ENCODE measurements at places on chromosomes 5 and 9.
A peak's percentile ranks its signal among the peaks of the same experiment; 100 is the strongest.

DNA sequence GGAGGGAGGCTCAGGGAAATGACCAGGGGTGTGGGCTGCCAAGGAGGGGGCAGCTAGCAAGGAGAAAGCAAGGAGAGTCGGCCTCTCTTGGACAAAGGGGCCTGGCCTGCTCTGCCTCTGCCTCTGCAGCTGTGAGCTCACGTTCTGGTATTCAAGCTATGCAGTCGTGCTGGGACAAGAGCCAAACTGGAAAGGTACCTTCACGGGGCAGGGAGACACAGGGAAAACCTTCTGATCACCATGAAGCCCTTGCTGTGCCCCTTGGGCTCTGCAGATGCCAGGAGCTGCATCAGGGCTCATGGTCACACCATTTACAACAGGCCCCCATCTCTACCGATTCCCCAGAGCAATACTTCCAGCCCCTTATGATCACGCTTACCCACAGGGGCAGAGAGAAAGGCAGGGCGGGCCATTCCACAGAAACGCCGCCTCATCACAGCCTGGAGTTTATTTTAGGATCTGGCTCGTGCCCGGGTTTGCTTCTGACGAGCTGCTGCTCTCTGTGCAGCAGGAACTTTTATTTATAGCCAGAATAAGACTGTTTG lies 63.2 kb downstream of the PRRT1B start:
- peak; percentile 90 for DNase-seq

- DNase-seq, result no peak
Observed at GRCh38 chr5:133681896-133682295, 69.6 kb upstream of the FSTL4 start.

DNA sequence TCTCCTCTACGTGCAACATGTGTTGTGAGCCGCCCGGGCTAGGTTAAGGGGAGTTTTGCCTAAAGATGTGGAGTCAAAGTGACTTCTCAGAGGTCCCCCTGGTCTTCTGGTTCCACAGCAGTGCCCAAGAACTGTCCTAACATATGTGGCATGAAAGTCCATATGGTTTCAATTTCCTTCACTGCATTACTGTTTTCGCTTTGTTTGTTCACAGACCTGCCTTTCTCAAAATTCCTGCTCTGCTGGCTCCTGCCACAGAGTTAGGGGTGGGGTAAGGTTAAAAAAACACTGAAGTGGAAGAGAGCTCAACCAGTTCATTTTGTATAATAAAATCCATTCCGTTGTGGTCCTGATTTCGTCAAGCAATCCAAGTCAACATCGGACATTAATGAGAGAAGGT lies 289.4 kb downstream of the DMAC1 start:
- no peak for DNase-seq

DNA sequence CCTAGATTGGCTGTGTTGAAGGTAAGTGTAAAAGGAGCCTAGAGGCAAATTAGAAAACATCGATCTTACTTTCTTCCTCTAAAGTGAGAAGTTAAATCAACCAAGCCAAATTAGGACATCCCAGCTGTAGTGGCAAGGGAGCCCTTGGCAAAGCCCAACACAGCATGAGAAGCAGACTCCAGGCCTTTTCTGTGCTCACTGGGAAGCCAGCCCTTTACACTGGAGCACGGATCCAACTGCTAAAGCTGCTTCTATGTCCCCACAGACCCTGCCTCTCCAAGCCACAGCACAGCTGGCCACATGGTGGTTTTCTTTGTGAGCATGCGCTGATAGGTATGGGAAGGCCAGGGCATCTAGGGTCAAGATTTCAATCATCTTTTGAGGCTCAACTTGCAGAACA lies 94.1 kb downstream of the APBA1 start:
- no peak for DNase-seq

DNA sequence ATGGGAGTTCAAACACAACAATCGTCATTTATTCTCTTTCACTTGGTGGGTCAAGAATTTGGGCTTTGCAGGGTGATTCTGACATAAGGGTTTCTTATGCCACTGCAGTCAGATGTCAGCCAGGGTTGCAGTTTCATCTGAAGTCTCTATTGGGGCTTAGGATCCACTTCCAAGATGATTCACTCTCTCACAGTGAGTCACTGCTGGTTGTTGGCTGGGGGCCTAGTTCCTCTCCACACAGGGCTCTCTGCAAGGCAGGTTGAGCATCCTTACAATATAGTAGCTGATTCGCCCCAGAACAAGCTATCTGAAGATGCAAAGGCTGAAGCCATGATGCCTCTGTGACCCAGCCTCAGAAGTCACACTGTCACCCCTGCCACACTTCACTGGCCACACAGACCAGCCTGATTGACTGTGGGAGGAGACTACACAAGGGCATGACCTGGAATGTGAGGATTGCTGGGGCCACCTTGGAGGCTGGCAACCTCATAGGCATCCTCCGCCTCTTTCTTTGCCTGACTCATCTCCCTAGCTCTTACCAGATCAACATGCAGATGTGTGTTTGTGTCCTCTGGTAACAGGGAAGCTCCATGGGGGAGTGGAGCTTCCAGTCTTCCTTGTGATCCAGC lies 4.5 kb upstream of the CARD19 start:
- peak; percentile 98 for DNase-seq

GRCh38 chr5:115392611-115393010 lies 96.2 kb upstream of the CCDC112 start:
- no peak for DNase-seq

GRCh38 chr9:136244122-136244968 lies 1.3 kb downstream of the QSOX2 start:
- peak; percentile 46 for DNase-seq

- DNase-seq, result peak; percentile 81
Observed at GRCh38 chr9:71984403-71984802, 73.0 kb downstream of the C9orf85 start.

- no peak for DNase-seq
Observed at GRCh38 chr5:100575815-100576214, 40.6 kb downstream of the FAM174A start.

DNA sequence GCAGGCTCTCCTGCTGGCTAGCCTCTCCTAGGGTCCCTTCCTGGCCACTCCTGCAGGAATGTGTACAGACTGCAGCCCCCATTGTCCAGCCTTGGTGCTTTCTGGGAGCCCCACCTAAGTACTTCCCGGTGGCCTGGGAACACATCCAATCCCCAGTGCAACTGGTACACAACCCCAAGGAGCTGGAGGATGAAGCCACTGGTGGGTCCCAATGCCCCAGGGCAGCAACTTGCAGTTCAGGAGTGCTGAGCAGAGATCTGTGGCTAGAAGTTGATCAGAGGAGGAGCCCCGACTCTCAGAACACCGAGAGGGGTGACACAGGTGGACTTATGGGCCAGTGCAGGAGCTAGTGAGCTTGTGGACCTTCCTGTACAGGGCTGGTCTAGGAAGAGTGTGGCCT lies 1093.7 kb upstream of the ACO1 start:
- no peak for DNase-seq

DNA sequence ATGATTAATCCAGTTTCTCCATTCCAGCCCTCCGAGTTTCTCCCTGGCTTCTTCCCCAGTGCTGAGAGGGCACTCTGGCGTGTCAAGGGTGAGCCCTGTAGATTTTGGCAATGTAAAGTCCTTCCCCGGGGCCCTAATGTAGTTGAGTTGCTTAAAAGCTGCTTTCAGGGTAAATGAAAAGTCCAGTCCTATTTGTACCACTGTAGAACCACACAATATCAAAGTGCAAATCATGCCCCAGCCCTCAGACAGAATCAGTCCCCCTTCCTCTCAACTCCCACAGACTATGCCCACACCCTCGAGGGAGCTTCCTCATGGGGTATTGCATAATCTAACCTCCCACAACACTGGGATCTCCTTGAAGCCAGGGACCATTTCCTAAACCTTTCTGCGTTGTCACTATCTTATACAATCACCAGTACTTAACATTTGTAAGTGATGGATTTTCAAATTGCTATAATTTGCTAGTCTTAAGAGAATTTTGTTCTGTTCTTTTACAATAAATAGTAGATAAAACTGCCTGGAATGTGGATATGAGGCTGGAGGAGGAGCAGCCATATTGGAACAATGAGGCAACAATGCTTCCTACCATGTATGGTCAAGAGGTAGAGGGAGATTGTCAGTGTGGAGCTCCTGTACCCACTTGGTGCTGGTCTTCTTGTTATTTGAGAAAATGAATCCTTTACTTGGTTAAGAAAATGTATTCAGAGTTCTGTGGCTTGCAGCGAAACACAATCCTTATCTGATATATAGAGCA lies 34.4 kb downstream of the ZNF366 start:
- no peak for DNase-seq

GRCh38 chr9:5072871-5073270 lies 87.8 kb downstream of the JAK2 start:
- no peak for DNase-seq

DNA sequence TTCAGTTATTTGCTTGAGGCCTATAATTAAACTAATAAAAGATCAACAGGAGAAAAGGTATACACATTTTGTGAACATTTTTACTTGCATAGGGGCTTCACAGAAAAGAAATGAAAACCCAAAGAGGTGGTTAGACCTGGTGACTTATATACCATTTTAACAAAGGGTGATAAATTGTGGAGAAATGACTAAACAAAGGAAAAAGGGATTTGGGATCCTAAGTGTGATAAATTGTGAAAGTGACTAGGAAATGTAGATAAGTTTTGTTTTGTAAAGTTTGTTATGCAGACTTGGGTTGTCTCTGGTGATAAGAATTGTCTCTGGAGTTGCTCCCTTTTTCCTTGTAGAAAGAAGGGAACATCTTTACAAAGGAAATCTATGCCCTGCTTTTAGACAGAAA lies 86.1 kb upstream of the ZNF608 start:
- DNase-seq, result no peak

DNA sequence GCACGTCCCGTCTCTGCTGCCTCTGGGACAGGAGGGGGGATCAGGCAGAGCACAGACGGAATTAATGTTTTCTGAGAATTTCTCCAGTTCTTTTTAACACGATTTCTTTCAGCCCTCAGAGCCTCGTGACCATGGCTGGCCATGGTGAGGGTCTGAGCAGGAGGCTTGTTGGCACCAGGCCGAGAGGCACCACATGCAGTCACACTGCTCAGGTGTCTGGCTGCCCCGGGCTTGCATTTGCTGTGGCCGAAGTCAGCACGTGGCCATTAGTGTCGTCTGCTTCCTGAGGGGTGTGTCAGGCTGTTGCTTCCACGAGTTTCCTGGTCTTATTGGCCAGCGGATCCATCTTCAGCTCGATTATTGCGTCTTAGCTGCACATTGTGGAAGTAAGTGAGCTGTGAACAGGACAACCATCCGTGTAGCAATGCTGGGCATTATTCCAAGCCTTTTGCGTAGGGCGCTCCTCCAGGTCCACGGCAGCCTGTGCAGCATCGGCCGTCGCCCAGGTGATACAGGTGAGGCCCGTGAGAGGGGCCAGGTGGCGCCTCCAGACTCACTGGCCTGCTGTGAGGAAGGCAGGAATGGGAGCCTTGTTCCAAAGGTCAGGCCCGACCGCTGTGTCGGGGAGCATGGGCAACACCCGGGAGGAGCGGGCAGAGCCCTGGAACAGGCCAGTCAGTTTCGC lies 114.2 kb upstream of the CACNA1B start:
- no peak for DNase-seq

DNA sequence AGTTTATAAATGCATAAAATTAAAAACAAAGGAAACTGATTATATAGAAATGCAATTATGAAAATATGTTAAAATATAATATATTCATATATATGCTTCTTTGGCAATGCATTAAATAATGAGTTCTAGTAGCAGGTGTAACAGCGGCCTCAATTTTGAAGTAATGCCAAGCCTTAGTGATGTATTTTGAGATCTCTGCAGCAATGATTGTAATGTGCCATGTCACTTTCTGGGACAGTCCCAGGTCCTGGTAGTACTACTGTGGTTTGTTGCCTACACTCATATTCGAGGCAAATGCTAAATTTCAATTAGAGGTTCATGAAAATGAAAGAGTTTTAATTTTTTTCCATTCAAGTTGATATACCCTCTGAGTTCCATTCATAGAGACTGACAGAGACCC lies 75.8 kb upstream of the ORM1 start:
- no peak for DNase-seq

- no peak for DNase-seq
Observed at GRCh38 chr5:91998774-91999173, 615.7 kb upstream of the ARRDC3 start.

DNA sequence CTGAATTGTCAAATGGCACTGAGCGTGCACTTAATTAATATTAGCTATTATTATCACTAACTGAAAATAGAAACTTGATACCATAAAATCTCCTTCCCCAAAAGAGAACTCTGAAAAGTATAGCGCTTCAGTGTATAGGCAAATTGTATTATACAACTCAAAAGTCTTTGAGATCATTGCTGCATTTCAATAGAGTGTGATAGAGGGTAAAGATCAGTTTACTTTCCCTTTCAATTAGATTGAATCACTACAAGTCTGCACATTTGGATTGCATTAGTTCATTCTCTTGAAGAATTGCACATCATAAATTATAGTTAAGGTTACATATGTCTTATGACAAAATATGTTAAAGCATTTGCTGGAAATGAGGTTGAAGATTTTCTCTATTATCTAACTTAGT lies 13.4 kb upstream of the GRIN3A start:
- DNase-seq, result no peak
